ENCODE measurements at places on chromosomes 12 and 14.

DNA sequence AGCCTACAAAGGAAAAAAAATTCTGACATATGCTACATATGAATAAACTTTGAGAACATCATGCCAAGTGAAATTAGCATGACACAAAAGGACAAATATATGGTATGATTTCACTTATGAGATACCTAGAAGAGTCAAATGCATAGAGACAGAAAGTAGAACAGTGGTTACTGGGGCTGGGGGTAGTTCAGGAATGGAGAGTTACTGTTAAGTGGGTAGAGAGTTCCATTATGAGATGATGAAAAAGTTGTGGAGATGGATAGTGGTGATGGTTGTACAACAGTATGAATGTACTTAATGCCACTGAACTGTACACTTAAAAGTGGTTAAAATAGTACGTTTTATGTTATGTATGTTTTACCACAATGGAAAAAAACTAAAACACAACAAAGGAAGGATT, 92.3 kb downstream of the SCAF11 start:
- DNase-seq, result no peak

DNA sequence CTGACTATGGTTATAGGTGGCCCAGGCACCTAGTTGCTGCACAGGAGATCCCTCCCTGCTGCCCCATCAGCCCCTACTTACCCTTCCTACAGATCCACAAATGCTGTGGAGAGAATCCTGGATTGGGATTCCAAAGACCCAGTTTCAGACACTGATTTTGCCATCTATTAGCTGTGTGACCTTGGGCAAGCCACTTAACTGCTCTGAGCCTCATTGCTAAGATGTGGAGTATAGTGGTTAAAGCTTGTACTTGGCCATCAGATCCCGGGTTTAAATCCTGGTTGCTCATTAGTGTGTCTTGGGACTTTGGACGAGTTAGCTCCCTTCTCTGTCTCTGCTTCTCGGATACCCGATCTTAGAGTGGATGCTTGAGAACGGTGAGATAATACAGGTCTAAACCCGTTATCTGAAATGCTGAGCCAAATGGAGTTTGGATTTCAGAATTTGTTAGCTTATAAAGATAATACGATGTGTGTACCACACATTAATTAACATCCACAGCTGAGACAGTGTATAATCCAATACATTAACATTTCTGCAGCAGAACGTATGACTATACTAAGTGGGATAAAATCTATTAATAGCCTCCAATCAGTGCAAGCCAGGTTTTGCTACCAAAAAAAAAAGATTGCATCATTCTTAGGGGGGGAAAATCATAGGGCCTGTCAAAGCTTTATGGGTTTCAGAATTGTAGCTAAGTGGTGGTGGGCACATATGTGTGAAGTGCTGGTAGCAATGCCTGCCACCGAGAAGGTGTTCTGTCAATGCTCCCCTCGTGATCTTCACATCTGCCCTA, 16.0 kb downstream of the PROX2 start:
- DNase-seq, result no peak

DNA sequence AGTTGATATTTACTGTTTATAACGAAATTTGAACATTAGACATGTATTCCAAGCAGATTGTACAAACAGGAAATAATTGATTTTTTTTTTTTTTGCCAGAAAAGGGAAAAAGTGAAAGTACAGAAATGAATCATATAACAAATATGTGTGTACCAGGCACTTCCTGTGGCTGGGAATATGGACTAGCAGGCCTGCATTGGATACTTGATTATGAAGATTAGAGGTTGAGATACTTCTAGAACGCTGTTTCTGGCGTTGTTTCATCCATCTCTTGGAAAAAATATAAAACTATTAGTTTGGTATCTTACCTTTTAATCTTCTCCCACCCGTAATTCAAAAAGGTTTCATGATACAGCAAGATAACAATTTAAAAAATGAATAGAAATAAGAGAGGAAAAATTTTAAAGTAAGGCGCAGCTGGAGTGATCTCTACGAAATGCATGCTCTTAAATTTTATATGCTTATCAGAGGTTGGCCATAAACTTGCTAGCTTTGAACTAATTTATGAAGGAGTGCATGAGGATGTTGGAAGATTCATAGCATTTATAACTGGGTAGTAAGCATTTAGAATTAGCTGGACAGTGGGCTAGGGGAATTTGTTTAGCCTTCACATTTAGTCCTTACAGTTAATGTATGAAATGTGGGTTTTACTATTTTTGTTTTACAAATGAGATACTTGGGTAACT, 90.8 kb downstream of the AEBP2 start:
- no peak for DNase-seq

DNA sequence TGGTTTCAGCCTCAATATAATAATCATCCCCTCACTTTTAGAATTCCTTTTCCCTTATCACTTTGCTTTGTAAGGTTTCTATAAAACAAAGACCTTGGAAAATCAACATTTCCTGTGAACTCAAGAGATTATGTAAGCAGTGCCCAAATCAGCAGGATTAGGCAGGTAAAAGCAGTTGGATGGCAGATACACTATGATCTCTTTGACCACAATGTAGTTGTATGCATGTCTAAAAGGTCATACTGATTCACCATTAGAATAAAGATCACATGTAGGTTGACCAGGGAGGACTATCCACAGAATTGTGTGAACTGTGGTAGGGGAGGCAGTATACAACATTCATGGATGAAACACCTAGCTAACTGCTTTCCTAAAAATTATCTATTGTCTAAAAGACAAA, 57.5 kb downstream of the DENND5B start:
- DNase-seq, result no peak

- DNase-seq, result no peak
Observed at GRCh38 chr12:112198120-112198733, 72.9 kb downstream of the TRAFD1 start.

- no peak for DNase-seq
Observed at GRCh38 chr12:16158050-16158449, 119.4 kb downstream of the SLC15A5 start.

- no peak for DNase-seq
Observed at GRCh38 chr12:109573914-109574244, 285 bp downstream of the MVK start.

DNA sequence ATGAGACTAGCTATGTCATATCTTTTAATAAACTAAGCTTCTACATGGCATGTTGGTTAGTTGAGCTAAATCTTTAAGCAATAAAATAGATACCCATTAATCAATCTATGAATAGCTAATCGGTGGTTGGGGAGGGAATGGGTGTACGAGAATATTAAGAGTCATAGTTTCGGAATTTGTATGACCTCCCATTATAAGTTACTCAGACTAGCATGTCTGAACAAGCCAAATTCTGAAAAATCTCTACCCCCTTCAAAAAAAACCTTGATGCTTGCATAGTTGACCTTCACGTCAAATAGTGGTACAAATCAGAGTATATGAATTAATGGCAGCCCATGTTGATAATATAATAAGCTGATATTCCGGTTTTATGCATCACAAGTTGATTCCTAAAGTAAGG, 60.0 kb downstream of the PLEKHG7 start:
- DNase-seq, result no peak

DNA sequence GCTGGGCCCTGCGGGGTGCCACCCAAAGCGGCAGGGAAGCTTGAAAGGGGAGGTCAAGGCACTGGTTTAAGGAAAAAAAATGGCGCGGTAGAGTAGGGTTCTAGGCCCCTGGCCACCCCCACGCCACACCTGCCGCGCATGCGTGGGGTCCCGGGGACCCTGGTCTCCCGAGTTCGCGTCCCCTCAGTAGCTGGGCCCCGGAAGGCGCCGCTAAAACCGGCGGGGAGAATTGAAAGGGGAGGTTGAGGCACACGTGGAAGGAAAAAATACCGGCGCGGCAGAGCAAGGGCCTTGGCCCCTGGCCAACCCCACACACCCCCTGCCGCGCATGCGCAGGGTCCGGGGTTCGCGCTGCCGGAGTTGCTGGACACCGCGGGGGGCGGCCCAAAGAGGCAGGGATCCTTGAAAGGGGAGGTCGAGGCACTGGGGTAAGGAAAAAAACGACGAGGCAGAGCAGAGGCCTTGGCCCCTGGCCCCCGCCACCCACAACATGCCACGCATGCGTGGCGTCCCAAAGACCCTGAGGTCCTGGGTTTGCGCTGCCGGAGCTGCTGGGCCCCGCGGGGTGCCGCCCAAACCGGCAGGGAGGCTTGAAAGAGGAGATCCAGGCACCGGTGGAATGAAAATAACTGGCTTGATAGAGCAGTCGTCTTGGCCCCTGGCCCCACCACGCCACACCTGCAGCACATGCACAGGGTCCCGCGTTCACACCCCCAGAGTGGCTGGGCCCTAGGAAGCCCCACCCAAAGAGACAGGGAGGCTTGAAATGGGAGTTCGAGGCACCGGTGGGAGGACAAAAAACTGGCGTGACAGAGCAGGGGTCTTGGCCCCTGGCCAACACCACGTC, 314.5 kb downstream of the ALG10 start:
- no peak for DNase-seq

- DNase-seq, result no peak
Observed at GRCh38 chr14:28782301-28782700, 15.7 kb downstream of the FOXG1 start.

GRCh38 chr12:64742416-64742815, 16.8 kb downstream of the GNS start:
- DNase-seq, result no peak

DNA sequence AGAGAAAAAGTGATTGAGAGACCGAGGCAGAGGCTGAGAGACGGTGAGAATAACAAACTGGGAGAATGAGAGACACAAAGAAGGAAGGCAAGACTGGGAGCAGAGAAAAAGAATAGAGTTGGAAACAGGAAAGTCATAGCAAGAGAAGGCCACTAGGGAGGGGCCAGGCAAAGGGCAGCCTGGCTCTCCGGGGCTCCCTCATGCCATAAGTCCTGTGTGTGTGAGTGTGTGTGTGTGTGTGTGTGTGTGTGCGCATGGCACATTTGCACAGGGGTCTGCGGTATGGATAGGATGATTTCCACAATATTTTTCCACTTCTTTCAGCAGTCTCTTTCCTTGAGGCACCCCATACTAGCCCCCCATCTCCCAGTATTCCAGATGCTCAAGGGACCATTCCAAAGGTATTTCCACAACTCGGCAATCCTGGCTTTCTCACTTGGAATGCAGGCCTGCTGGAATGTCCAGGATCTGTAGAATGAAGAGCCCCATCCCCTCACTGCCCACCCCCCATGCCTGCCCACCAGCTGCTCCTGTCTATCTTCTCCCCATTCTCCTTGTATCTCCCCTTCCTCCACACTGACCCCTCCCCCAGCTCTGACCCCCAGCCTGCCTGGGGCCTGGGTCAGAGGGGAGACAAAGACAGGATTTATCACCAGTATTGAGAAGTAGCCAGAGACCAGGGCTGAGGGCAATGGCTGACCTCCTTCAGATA, 9.0 kb downstream of the GPR84 start:
- DNase-seq, result no peak

DNA sequence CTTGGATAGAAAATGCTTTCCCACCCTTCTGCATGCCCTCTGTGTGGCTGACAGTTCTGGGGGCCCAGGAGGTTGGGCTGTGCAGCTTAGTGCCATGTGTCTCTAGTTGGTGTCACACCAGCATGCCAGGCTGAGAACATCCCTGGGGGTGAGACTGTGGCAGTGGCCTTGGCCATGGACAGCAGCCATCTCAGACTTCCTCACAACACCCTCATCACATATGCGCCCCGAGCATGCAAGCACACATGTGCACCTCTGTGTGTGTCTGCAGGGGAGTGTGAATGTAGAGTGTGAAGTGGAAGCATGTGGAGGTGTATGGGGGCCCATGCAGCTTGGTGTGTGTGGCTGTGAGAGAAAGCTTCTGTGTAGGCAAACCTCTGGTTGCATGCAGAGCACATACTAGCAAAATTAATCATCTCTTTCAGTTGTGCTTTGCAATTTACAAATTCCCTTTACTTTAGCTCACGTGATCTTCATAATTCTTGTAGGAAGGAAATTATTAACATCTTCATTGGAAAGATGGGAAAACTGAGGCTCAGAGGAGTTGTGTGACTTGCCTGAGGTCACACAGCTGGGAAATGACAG, 8.4 kb downstream of the ASIC1 start:
- DNase-seq, result no peak

GRCh38 chr14:79585845-79586244, 625.5 kb downstream of the DIO2 start:
- DNase-seq, result no peak

- DNase-seq, result no peak
Observed at GRCh38 chr12:95335948-95336347, 118.3 kb downstream of the VEZT start.

GRCh38 chr14:99781091-99781490, 12.1 kb upstream of the EML1 start:
- DNase-seq, result no peak

GRCh38 chr14:95765051-95765450, 51.1 kb upstream of the TCL1A start:
- no peak for DNase-seq

- no peak for DNase-seq
Observed at GRCh38 chr14:34780646-34781045, 66.3 kb upstream of the CFL2 start.

- no peak for DNase-seq
Observed at GRCh38 chr12:20366776-20367409, 1.4 kb upstream of the PDE3A start.

- no peak for DNase-seq
Observed at GRCh38 chr12:67449591-67450052, 180.5 kb downstream of the CAND1 start.

- DNase-seq, result no peak
Observed at GRCh38 chr12:32145096-32145495, 38.4 kb downstream of the BICD1 start.

DNA sequence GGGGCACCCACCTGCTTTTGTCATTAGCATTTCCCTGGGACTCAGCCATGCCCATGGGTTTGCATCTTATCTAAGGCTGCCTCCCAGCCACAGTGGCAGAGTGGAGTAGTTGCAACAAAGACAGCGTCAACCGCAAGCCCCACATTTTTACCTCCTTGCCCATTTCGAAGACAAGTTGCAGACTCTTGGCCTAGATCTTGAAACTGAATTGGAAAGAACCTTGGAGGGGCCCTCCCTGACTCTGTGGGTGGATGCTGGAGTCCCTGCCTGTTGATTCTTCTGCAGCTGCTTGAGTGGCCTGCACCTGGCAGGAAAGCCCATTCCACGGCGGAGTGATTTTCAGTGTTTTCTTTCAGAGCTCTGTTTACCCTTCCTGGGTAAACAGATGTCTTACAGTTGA, 309.0 kb downstream of the VRK1 start:
- no peak for DNase-seq

DNA sequence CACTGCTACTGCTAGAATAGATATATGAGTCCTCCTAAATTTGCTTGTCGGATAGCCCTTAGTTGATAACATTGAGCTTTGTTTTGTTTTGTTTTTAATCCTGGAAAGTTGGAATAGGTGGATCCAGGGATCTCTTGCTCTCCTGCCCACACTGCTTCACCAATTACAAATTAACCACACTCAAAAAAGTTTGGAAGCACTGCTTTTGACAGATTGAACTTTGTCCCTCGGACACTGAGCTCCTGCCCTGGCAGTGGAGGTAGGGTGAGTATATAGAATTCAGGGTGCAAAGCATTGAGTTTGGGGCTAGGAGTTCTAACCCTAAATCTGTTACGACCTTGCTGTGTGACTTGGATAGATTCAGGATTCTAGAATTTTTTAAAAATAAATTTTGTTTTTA, 15.1 kb upstream of the SYNDIG1L start:
- no peak for DNase-seq

Data from stimulated activated CD4-positive, alpha-beta T cell treated with anti-CD3 and anti-CD28 coated beads, Interleukin-1b, Interleukin-23, amount 100 ng/mL, for 1 hour (primary cell).